ENCODE measurements at places on chromosomes 5 and 9.

DNA sequence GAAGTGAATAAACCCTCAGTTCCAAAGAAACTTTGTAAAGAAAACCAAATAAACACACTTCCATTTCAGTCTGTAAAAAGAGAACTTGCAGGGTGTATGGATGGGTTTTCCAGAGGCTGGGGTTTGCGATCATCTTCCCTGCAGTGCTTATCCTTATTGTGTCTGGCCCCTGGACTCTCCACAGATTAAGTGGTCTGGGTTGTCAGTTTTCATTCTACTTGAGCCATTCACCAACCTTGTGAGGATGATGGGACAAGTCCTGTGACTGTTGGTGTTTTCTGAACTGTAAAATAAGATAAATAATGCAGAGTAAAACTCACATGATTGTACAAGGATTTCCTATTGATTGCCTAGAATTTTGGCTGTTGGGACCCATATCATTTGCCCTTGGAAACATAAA lies 166.1 kb upstream of the MOCS2 start:
- no peak for DNase-seq

- DNase-seq = no peak
These were observed at the start of gene PCDHA1 for GRCh38 chr5:140785905-140786686. PCDHA1 (plus strand) TSS chr5:140786140.

GRCh38 chr9:126049088-126049487 lies 277.5 kb upstream of the MVB12B start:
- no peak for DNase-seq

- DNase-seq = peak; percentile 55
These were observed 19.0 kb upstream of the LPCAT1 start for GRCh38 chr5:1542781-1543180.

- no peak for DNase-seq
These were observed 12.0 kb upstream of the ACSL6 start for GRCh38 chr5:132023258-132024116.

DNA sequence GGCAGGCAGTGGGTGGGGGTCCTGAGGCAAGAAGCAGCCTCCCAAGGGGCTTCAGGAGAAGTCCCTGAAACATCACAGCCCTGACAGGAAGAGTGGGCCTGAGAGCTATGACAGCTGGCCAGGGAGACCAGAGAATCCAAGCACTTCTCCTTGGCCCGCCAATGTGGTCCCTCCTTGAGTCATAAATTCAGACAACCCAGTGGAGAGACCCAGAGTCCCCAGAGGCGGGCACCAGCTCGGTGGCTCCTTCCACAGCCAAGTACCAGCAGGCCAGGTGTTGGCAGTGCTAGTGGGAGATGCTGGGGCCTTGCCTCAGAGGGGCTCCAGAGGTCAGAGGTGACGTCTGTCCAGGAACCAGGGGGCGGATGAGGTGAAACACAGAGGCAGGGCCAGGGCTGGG lies 1.6 kb upstream of the DOK3 start:
- no peak for DNase-seq

- DNase-seq = no peak
These were observed 46.7 kb downstream of the TNFSF8 start for GRCh38 chr9:114883709-114884108.

DNA sequence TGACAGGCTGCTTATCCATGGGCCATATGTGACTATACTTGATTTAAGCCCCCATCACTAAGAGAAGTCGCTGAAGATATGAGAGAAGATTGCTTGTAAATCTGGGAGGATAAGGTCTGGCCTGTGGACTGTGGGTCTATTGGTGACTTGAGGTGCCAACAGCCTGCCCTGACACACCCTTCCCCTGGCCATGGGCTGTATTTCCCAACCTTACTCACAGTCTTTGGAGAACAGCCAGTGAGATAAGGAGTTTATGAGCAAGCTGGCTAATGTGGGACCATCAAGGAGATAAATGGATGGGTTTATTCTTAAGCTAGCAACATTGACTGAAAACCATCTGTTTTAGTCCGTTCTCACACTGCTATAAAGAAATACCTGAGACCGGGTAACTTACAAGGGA lies 231.3 kb downstream of the ZSWIM6 start:
- peak; percentile 49 for DNase-seq

- no peak for DNase-seq
These were observed 162.3 kb downstream of the KDM4C start for GRCh38 chr9:6920041-6920440.

DNA sequence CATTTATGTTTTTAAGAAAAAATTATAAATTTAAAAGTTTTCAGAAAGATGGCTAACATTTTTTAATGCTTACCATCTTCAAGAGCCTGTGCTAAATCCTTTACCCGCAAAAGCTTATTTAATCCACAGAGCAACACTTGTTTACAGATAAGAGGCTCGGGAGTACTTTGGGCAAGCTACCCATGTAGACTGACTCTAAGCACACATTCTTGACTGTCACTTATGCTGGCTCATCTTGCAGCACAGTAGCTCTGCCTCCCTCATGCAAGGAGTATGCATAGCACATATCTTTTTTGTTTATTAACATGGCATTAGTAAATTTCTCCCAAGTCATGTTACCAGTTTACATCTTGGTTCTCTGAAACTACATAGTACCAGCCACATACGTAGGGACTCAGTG lies 14.7 kb downstream of the SH3RF2 start:
- DNase-seq = no peak

DNA sequence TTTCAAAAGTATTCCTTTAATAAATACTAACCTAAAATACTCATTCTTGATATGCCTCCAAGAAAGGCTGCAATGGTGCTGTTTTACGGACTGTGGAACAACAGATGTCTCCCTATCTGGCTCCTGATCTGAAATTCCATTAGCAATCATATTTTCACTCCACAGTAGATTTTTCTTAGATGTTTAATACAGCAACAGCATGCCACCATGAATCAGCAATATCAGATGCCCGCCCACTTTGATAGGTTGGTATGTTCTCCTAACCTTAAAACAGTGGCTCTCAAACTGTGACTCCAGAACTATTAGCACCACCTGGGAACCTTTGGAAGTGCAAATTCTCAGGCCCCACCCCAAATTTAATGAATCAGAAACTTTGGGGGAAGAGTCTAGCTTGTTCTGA lies 110.2 kb downstream of the MLLT3 start:
- DNase-seq = no peak

DNA sequence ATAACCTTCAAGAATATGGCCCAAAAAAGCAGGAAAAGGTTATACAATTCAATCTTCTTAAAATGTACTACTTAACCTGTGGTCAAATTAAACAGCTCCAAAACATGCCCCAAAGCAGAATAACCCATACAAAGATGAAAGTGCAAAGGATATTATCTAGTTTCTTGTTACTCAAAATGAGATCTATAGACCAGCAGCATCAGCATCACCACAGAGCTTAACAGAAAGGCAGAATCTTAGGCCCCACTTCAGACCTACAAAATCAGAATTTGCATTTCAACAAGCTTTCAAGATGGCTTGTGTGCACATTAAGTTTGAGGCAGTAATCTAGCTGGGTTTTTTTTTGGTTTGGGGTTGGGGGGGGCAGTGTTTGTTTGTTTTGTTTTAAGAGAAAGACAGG lies 54.0 kb downstream of the SCAI start:
- DNase-seq = no peak

- no peak for DNase-seq
These were observed 13.0 kb downstream of the RNF183 start for GRCh38 chr9:113290052-113290607.

DNA sequence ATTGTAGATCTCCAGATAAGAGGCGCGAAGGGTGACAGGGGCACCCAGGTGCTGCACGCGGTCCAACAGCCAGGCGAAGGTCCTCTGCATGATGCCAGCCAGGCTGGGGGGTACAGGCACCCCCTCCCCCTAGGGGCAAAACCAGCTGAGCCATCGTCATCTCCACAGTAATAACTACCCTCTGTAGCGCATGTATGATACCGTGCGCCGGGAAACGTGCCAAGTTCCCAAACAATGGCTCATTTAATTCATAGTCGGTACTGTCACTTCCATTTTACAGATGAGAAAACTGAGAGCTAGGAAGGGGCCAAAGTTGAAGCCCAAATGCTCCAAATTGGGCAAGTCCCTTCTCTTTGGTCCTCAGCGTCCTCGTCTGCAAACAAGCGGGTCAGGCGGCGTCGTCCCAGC lies 1.5 kb downstream of the KIF12 start:
- peak; percentile 72 for DNase-seq
